ENCODE measurements at places on chromosomes 7 and 10.

DNA sequence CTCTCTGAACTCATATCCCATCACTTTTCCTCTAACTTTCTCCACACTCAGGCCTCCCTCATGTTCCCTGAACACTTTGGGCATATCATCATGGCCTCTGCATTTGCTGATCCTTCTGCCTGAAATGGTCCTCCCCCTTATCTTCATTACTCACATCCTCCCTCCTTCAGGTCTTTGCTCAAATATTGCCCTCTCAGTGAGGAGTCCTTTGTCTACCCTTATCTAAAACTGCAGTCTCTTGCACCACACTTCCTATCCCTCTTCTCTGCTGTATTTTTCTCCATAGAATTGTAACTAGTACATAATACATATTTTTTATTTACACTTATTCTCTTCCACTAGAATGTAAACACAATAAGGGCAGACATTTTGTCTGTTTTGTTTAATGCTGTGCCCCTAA, 41.7 kb downstream of the DNAJC1 start:
- DNase-seq = no peak

- no peak for DNase-seq
Measured at GRCh38 chr10:62457598-62457997, 83.4 kb downstream of the ZNF365 start.

GRCh38 chr10:132588301-132589013, 50.9 kb downstream of the INPP5A start:
- DNase-seq = peak; percentile 28

DNA sequence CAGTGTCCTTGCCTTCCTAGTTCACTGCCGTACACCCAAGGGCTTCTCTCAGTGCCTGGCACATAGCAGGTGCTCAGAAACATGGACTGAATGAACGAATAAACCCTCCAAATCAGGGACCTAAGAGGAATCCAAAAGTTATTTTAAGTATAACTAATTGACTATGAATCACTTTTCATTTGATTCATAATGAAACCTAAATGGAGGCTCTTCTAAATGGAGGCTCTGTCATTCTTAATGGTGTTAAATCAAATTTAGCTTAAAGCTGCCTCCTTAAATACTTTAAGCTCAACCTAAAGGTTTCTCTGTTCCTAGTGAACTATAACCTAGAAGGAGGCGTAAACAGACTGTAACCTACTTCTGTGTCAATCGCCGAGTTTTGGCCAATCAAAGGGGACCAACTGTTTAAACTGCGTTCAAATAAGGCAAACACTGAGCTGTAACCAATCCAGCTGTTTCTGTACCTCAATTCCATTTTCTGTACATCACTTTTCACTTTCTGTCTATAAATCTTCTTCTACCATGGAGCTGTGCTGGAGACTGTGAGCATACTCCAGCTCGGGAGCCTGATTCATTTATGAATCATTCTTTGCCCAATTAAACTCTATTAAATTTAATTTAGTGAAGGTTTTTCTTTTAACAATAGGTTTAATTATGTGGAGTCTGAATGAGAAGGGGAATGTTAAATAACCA, 11.0 kb downstream of the PYROXD2 start:
- no peak for DNase-seq

DNA sequence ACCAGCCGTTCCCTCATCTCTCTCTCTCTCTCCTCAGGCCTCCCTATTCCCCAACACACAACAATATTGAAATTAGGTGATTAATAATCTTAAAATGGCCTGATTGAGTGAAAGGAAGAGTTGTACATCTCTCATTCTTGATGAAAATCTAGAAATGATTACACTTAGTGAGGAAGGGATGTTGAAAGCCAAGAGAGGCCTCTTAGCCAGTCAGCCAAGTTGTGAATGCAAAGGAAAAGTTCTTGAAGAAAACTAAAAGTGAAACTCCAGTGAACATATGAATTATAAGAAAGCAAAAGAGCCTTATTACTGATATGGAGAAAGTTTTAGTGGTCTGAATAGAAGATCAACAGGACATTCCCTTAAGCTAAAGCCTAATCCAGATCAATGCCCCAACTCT, 695.1 kb downstream of the GRID1 start:
- no peak for DNase-seq

GRCh38 chr7:132485136-132485535, 91.1 kb downstream of the PLXNA4 start:
- no peak for DNase-seq

GRCh38 chr10:86251426-86251825, 115.2 kb downstream of the GRID1 start:
- DNase-seq = no peak

- DNase-seq = no peak
Measured at GRCh38 chr10:130259380-130259779, 123.2 kb downstream of the GLRX3 start.

DNA sequence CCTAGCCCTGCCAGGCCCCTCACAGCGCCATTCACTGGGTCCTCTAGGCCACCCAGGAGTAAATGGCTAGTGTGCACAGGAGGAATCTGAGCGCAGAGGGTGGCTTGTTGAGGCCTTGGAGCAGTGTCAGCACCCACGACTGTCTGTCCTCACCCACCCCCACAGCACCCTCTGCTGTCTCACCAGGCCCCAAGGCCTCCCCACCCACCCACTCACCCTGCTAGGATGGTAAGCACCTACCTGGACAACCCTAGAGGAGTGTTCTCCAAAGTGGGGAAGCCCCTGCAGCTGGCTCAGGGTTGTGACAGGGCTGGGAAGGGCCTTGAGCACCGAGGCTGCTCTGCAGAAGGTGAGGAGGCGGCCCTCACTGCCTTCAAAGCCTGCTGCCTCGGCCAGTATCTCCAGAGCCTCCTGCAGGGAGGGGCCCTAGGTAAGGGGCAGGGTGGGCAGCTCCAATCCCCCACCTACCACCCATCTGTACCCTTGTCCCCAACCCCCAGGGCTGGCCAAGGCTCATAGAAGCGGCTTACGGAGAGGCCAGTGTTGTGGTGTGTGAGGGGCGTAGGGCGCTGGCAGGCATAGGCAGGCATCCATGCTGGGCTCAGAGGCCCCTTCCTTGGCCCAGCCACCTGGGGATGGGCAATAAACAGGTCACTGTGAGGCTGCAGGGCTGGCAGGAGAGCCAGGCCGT, 2.9 kb downstream of the POLM start:
- no peak for DNase-seq

- DNase-seq = no peak
Measured at GRCh38 chr7:41874201-41874785, 171.4 kb upstream of the INHBA start.

DNA sequence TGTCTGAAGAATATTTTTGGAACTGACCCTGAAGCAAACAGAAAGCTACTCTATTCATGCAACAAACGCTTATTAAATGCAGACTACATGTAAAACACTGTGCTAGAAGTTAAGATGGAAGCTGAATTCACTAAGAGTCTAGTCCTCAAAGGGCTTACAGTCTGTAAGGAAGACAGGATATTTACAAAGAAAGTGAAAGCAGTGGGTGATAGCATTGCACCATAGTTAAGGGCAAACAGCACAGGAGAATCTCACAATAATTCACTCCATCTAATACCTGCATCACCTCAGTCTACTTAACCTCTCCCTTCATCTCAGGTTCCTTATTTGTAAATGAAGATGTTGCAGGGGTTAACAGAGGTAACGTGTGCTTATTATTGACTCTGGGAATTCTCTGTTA, 360.0 kb upstream of the AOAH start:
- no peak for DNase-seq

GRCh38 chr10:86888585-86889381, 68.6 kb downstream of the MMRN2 start:
- no peak for DNase-seq

DNA sequence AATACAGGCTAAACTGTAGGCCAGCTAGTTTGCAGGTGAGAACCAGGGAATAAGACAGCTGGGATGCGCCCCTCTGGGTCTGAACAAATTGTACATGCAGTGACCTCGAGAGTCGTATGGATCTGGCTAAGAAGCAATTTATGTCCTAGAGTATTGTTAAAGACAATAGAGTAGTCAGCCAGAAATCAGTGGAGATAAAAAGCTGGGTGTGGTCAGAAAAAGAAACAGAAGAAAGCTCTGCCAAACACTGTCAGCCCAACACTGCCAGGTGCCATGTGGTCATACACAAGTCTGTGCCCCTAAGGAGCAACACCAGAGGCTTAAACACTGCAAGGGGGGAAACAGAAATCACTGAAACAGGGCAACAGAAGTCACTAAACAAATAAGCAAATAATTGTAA, 62.2 kb downstream of the CNOT4 start:
- no peak for DNase-seq

GRCh38 chr7:83937930-83938329, 256.7 kb downstream of the SEMA3A start:
- DNase-seq = no peak

DNA sequence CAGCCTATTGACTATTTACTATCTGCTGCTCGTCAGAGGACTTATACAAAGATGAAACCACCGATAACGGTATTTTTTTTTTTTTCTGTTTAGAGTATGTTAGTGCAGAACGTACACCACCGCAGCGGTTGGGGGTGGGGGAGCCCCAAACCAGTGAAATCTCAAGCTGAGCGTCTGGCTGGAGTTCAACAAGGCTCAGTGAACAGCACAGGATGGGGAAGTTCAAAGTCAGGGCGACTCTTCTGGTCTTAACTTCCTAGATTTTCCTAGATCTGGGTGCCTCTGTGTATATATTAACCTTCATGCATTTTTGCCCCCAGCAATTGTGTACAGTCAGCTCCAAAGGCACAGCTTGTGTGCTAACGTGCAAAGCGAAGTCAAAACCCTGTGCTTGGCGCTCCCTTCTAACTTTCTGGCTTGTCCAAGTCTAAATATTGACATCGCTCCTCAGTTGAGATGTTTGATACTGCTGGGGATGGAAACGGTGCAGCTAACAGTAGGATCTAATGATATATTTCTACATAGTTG, 1.1 kb downstream of the RHOBTB1 start:
- DNase-seq = no peak

DNA sequence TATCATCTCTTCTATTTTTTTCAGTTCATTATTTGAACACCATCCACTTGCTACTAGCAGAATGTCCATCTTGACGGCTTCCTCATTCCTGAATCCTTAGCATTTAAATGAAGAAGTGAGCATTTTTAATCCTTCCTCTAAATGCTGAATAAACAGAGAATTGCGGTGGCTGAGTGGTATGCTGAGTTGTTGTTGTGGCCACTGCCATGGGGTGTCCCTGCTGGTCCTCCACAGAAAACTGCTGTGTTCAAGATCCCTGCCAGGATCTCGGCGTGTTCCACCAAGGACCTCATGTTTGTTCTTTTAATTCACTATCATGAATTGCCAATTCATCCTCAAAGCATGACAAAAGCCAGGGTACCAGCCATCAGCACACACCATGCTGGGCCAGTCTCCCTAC, 48.9 kb upstream of the HABP2 start:
- no peak for DNase-seq

DNA sequence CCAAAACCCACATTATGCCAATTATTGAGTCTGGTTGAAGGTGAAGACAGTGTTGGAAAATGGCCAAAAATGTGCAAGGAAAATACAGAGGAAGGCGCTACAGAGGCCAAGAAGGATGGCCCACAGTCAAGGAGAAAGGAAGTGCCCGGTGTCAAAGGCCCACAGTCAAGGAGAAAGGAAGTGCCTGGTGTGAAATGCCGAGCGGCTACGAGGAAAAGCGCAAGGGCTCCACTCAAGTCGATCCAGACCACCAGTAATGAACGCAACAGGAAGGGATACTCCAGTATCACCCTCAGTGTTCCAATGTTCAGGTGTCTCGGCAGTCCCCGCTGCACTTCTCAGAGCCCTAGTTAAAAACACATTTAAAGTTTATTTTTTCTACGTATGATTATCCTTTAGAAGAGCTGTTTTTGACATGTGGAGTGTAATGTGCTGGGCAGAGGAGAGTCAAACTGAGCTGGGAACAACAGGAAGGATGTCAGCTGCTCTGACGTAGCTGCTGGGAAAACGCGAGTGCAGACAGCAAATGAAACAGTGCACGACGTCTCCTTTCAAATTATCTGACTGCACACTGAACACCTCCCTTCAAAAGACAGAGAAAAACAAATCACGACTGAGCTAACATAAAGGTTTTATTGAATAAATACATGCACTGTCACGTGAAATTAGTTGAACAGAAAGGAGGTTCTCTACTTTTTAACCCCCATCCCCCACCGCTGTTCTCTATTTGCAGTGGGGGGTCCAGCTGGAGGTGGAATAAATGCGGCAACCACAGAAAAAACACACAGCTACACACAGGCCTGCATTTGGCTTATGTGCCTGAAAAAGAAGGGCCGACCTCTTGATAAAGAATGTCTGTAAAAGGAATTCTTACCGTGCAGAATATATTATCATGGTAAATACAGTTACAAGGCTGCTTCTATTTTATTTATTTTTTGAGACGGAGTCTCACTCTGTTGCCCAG, 26.1 kb upstream of the NCAPG2 start:
- no peak for DNase-seq

GRCh38 chr10:62806251-62806650, 1.7 kb downstream of the ADO start:
- no peak for DNase-seq

- peak; percentile 58 for DNase-seq
Measured at GRCh38 chr7:28078036-28078901, 102.3 kb downstream of the JAZF1 start.

DNA sequence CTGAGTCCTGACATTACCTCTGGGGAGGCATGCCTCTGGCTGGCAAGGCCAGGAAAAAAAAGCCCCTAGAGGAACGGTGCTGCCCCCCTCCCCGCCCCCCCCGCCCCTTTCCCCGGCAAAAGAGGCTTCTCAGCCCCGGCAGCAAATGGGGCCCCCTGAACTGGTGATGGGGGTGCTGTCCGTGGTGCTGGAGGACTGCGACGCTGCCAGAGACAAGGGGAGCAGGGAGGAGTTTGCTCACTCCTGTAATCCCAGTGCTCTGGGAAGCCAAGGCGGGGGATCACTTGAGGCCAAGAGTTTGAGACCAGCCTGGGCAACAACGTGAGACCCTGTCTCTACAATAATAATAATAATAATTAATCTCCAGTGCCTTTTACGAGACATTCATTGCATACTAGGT, 23.7 kb downstream of the SRRM3 start:
- DNase-seq = no peak

DNA sequence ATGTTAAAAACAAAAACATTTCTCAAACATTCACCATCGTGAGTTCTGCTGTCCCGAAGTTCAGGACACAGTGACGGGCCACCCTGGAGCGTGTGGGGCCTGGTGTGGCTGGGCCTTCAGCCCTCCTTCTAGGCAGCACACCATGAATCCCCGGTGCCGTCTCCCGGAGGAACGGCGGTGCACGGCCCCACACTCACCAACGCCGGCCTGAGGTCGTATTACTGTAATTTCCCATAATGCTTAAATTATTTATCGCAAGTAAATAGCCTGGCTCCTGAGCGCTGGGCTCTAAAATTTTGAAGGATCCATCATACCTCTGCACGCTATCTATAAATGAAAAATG, 1.4 kb downstream of the STK32C start:
- DNase-seq = no peak

- DNase-seq = no peak
Measured at GRCh38 chr10:93131986-93132385, 58.3 kb downstream of the CYP26A1 start.

All from CD4-positive, alpha-beta T cell treated with Interleukin-15 for 4 hours (primary cell).